ENCODE measurements at places on chromosomes 1 and 21.

GRCh38 chr1:231315887-231316286 lies 21.8 kb downstream of the EXOC8 start:
- DNase-seq = peak; percentile 76

GRCh38 chr1:68819190-68819829 lies 322.4 kb upstream of the DEPDC1 start:
- peak; percentile 70 for DNase-seq

DNA sequence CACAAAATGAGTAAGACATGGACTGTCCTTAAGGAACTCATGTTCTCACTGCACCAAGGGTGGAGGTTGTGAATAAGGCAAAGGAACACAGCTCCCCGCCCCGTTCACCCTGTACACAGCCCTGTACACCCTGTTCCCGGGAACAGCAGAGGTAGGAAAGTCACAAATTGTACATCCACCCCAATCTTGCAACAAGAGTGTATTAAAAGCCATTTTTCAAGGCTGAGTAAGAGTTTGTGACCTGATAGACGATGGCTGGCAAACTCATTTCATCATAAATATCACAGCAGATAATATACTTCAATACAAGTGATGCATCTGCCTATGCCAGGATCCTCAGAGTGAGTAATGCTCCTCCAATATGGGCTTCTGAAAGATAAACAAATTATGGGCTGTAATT lies 52.5 kb upstream of the CAMK1G start:
- DNase-seq = no peak

- DNase-seq = peak; percentile 41
Observed at GRCh38 chr1:76285578-76286135, 211.1 kb downstream of the ST6GALNAC3 start.

DNA sequence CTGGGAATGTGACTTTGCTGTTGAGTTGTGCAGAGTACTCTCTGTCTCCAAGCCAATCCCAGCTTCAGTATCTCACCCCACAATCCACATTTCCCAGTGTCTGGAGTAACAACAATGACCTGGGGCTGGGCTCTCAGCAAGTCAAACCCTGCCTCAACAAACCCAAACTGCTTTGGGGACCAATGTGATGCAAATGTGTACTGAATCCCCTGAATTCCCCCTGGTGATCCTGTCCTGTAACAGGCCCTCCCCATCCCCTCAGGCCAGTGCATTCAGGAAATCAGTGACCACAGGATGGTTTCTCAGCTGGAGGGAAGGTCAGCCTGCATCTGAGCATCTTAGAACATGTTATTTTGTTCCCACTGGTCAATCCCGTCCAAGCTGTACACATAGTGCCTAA lies 36.7 kb upstream of the HAO2 start:
- DNase-seq = no peak

- no peak for DNase-seq
Observed at GRCh38 chr1:55997536-55997935, 581.8 kb downstream of the PLPP3 start.

- DNase-seq = no peak
Observed at GRCh38 chr1:115437196-115437595, 99.1 kb upstream of the NGF start.

DNA sequence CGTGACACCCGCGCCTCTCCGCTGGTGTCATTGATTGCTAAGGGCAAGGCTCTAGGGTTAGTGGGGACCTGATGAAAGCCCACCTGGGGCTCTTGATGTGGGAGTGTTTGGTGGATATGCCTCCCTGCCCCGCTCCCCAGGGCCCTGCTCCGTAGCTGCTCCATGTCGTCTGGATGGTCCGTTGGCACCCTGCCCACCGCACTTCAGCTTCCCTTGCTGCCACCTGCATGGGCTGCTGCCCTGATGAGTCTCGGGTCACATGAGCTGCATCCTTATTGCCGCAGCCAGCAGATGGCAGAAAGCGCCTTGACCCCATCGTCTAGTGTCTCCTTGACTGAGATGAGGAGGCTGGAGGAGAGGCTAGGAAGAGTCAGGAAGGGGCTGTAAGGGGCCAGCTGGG lies 439.4 kb downstream of the CAMTA1 start:
- DNase-seq = peak; percentile 56

DNA sequence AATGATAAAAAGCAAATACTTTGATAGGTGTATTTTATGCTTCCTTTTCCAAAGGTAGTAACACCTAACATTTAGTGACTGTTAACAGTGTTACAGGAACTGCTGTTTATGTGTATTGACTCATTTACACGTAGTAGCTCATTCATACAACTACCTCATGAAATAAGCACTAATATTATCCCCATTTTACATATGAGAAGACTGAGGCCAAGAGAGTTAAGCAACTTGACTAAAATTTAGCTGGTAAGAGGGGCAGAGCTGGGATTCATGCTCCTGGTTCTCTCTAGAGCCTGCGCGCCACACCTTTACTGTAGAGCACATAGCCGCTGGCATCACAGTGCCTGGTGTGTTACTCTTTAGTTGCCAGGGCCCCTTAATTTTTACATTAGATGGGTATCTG lies 11.3 kb downstream of the ZBTB40 start:
- no peak for DNase-seq

DNA sequence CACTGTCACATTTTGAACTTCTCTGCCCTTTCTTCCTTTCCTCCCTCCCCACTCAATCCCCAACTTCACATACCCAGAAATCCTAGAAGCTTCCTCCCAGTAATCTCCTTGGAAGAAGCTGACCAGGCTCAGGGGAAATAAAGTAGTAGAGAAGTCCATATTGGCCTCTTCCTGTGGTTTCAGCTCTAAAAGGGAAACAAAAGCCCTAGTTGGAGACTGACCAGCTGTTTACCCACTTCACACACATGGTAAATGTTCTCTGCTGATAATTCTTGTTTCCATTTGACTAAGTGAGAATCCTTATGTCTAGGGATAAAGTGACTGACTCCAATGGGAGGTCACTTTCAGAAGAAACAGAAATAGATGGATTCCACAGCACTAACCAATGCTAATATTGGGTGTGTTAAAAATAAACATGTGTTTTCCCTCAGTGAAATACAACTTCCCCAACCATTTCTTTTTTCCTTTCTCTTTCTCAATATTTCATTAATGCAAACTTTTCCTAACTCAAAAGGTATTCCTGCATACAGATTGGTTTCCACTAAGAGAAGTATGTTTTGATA lies 178.9 kb upstream of the DPT start:
- no peak for DNase-seq

DNA sequence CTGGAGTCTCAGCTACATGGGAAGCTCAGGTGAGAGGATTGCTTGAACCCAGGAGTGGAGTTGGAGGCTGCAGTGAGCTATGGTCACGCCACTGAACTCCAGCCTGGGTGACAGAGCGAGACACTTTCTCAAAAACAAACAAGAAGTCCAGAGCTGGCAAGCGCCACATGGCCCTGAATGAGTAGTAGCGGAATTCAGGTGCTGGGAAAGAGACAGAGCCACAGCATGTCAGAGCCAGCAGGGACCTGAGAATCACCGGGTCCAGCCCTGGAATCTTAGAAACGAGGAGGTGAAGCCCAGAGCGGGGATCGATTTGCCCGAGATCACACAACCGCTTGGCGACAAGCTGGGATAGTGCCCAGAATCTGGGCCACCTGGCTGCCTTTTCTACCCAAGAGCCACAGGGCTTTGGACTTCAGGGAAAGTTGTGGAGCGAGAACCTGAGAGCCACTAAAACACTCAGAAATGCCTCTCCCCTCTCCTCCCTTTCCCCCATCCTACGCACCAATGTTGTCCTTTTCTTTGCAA lies 9.8 kb downstream of the ARL8A start:
- DNase-seq = no peak

DNA sequence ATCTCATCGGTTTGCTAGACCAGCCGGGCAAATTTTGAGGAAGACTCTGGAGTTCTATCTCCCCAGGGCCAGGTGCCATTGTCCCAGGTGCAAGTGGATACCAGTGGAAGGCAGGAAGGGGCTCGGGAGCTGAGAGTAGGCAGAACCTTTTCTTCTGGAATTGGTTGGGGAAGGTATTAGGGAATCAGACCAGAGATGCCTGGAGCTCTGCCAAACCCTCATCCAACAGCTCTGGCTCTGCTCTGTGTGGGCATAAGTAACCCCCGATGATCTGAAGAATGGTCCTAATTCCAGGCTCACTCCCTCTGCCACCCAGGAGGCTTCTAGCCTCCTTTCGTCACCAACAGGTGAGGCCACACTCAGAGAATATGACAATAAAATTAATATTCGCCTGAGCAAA lies 69.9 kb downstream of the PGBD5 start:
- DNase-seq = peak; percentile 19

DNA sequence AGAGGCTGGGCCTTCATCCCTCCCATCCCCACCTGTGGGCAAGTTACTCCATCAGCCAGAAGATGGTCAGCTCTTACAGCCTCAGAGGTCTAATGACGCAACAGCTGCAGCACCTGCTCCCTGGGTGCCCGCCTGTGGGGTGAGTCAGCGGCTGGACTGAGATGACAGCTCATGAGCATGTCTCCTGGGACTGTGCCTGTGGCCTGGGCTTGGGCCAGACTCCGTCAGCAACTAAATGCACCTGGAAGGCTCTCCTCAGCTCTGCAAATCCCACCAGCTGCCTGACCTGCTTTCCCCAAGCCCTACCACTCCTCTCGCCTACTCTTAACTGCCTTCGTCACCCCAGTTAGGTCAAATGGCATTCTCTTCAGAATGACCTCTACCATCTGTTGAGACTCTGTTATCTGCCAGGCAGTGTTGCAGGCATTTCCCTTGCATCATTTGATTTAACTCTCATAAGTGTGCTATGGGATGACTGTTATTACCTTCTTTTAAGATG lies 47.7 kb downstream of the ETS2 start:
- no peak for DNase-seq

DNA sequence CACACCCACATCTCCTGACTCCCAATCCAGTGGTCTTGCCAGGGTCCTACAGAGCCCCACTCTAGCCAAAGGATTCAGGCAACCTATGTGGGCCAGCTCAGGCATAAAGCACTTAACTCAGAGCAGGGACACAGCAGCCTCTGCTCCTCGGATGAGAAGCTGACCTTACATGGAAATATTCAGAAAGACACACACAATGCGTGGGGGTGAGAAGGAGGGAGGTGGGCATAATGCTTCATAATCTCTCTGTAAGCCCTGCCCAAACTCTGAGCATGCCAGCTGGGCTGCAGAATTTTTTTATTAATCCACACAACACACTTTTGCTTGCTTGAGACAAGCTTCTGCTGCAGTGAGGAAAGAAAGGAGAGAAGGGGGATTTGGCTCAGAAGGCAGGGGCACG lies 21.6 kb downstream of the KCND3 start:
- DNase-seq = peak; percentile 58

DNA sequence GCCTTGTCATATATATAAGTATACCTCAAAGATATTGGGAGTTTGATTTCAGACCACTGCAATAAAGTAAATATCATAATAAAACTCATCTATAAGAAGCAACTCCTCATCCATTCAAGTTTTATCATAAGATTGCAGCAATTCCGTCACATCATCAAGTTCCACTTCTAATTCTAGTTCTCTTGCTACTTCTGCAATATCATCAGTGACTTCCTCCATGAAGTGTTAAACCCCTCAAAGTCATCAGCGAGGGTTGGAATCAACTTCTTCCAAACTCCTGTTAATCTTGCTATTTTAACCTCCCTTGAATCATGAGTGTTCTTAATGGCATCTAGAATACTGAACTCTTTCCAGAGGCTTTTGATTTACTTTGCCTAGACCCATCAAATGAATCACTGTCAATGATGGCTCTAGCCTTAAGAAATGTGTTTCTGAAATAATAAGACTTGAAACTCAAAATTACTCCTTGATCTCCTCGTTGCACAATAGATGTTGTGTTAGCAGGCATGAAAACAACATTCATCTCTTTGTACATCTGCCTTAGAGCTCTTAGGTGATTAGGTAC lies 88.3 kb downstream of the RPE65 start:
- DNase-seq = no peak

DNA sequence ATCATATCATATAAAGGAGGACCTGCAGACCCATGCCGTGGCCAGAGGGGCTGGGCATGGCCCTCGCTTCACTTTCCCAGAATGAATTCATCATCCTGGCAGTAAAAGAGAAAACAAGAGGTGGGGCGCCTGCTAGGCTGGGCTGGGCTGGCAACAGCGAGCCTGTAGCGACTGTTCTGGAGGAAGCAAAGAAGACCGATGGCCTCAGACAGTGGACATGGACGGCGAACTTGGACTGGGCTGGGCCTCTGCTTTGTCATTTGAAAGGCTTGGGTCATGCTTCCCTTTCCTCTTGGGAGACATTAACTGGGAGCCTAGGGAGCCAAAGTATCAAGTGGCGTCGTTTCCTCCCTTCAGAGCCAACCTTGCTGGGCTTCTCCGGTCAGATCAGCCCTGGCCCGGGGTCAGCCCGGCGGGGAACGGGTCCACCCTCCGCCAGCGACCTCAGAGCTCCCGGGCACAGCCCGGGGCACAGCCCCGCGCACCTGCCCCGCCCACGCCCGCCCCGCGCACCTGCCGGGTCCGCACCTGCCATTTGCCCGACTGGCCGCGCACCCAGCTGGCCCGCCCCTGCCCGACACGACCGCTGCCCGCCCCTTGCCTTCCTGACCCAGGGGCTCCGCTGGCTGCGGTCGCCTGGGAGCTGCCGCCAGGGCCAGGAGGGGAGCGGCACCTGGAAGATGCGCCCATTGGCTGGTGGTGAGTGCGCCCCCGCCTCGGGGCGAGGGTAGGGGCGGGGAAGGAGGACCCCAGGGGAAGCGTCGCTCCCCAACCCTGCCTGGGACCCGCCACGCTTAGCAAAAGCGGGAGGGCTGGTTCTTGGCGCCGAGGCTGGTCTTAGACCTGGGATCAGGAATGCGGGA lies at the start of gene FAM3B:
Gene FAM3B, plus strand, starts transcription at position 602 of the 863 bp plus-strand sequence. Its CDS starts 79 bp downstream, at position 681.
- DNase-seq = no peak

DNA sequence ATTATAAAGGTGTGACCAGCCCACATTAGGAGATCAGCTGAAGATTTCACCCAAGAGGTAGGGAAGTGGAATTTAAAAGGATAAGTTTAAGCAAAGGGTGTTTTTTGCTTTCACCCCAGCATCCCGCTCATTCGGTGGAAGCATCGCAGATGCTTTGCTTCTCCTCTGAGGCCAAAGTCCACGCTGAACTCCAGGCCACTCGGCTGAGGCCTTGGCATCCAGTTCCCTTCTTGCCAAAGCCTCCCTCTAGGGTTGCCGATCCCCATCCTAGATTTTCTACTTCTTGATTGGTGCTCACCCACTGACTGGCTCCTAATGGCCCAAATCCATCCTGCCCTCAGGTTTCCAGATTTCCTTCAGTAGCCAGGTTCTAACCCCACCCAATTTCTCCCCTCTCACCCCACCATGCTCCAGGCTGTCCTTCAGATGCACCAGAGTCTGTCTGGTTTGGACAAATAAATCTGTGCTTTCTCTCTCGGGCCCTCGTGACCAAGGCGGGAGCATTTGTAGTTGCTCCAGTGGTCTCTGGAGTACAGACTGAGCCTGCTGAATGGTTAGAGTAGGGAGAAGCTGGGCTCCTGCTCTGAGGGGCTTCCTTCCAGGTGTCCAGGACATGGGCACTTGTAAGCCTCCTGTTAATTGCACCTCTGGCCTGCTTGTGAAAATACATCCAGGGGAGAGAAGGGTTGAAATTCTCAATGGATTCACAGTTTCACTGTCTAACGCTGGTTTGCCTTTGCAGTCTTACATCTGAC lies 193.2 kb downstream of the C1orf94 start:
- no peak for DNase-seq

DNA sequence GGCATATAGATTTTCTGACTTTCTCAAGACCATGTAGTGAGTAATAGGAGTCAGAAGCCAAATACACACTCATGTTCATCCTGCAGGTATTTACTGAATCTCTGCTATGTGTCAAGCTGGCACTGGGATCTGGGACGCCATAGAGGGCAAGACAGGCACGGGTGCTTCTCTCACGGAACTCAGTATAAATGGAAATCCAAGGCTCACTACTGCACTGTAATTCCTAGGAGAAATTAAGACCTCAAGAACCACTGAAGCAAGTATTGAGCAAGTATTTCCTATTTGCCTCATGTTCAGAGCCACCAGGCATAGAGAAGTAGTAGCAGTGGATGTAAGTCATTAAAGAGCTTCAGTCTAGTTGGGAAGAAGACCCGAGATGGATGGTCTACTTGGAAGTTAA lies 38.9 kb downstream of the EIF2D start:
- no peak for DNase-seq

All from NCI-H82 (cell line).